Thoracic aorta endothelial cell (primary cell): ENCODE measurements at places on chromosomes 5 and 9. TPM values are rescaled to one million over a fixed set of nuclear protein-coding genes. Genes with fewer than 3 reads are reported as not detected.

GABRG2 gene
- total RNA-seq: not detected in 2 replicates

SLC6A7 gene
- not detected in 2 replicates for total RNA-seq

OTP gene
- total RNA-seq: not detected in 2 replicates

DCTN4 gene
- total RNA-seq: 51.3 and 51.7 TPM in 2 replicates

PCDHGA10 gene
- total RNA-seq: 4.7 and 5.5 TPM in 2 replicates

LCN2 gene
- total RNA-seq: not detected in 2 replicates

GRIN3A gene
- total RNA-seq: not detected in 2 replicates

BICD2 gene
- total RNA-seq: 43.8 and 50.5 TPM in 2 replicates

DNAH5 gene
- 0.13 and 0.36 TPM in 2 replicates for total RNA-seq

DBH gene
- total RNA-seq: not detected in 2 replicates

CCL19 gene
- total RNA-seq: not detected in 2 replicates

NIM1K gene
- not detected in 2 replicates for total RNA-seq

SLCO6A1 gene
- not detected in 2 replicates for total RNA-seq

DDX4 gene
- not detected in 2 replicates for total RNA-seq

SREK1 gene
- 126 and 128 TPM in 2 replicates for total RNA-seq

SOX30 gene
- not detected in 2 replicates for total RNA-seq

SPARC gene
- 932 and 1,783 TPM in 2 replicates for total RNA-seq

NCS1 gene
- 33.1 and 50.7 TPM in 2 replicates for total RNA-seq

HAVCR2 gene
- total RNA-seq: under 0.01 and 0.07 TPM in 2 replicates

CBY3 gene
- not detected in 2 replicates for total RNA-seq

TAS2R1 gene
- total RNA-seq: not detected in 2 replicates

ZNF608 gene
- 14.6 and 21.0 TPM in 2 replicates for total RNA-seq

LARP1 gene
- 151 and 188 TPM in 2 replicates for total RNA-seq

C5orf24 gene
- 79.9 and 84.0 TPM in 2 replicates for total RNA-seq

OR1B1 gene
- total RNA-seq: 0.14 TPM in 1 of 2 replicates, not detected in the other

NXNL2 gene
- not detected in 2 replicates for total RNA-seq

PRDM9 gene
- not detected in 2 replicates for total RNA-seq

LVRN gene
- total RNA-seq: 0.07 and 0.13 TPM in 2 replicates

CSF1R gene
- total RNA-seq: not detected in 2 replicates

SLC46A2 gene
- not detected in 2 replicates for total RNA-seq

TESK1 gene
- 6.4 and 9.0 TPM in 2 replicates for total RNA-seq

SLC23A1 gene
- total RNA-seq: not detected in 2 replicates
